Aorta (tissue), 5 donors: ENCODE measurements at places on chromosomes 7 and 10. TPM values are rescaled to one million over a fixed set of nuclear protein-coding genes. Genes with fewer than 3 reads are reported as not detected.

WDR11 gene
- 72.4 TPM for total RNA-seq

DNAH11 gene
- 3.3 TPM for total RNA-seq

GPR26 gene
- total RNA-seq, result not detected

SPDYE1 gene
- total RNA-seq, result not detected

WDR86 gene
- total RNA-seq, result 4.4 TPM

GTPBP10 gene
- total RNA-seq, result 18.2 TPM

CAMK1D gene
- total RNA-seq, result 19.0 TPM

LRIT1 gene
- total RNA-seq, result not detected

UNC5B gene
- 13.0 TPM for total RNA-seq

DNA sequence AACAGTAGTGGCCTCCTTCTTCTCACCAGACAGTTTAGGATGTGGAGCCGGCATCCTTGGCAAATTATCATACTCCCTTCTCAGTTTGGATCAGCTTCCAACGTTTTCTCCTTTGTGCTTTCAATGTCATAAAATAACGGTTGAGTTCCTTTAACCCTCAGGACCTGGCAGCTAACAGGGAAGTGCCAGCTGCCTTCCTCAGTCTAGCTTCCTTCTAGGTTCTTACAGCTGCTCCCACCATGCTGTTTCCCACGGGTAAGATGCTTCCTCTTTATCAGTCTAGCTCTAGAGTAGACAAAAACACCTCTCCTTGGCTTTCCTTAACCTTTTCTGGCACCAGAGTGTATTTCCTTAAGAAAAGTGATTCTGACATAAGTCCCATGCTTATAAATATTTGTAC is 33.2 kb downstream of the BLVRA start:
- DNase-seq, result no peak

DNA sequence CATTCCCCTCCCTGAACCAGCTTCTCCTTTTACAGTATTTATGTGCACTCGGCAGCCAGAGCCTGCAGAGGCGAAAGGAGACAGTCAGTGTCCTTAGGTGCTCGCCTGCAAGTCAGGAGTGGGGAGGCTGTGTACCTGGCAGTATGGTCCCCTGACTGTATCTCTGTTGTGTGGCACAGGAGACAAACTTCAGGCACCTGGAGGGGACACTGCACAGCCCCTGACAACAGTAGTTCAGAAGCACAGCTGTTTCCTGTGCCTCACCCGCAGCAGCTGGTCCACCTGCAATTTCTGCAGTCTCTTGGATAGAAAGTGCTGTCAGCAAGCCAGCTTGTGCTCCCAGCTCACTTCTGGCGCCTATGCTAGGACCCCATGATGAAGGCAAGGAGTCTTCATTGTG is 73.4 kb upstream of the LAMB4 start:
- DNase-seq, result no peak

GRCh38 chr10:43415544-43415943 is 6.6 kb upstream of the HNRNPF start:
- DNase-seq, result no peak

DNA sequence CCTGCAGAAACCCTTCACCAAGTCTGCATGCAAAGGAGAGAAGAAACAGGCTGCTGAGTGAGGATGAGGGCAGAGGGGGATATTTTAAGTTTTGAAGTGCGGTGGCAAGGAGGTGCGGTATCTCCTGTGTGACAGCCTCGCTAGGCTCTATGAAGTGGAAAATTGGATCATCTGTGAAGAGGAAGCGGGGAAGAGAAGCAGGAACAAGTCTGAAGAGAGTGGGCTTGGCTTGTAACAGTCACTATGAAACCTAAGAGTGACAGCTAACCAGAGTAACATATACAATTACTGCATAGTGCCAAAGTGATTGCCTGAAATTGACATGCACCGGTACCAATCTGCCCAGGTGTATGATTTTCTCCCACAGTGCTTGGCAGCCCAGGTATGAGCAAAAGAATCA is 287.5 kb upstream of the KLF14 start:
- DNase-seq, result no peak

DNA sequence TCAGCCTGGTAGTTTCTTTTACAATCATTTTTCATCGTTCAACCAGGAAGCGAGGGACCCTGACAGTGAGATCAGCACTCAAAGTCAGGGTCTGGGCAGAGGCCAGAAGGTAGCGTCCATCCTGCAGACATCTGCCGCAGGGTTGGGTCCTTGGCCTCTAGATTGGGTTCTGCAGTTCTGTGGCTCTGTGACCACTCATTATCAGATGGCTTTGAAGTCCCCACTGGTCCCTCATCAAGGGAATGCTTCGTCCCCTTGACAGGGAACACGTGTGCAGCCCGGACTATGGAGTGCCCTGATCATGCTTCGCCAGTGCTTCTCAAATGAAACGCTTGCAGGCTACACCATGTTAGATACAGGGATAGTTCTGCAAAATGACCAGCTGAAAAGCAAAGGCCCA is 64.1 kb downstream of the FRMPD2 start:
- DNase-seq, result no peak

DNA sequence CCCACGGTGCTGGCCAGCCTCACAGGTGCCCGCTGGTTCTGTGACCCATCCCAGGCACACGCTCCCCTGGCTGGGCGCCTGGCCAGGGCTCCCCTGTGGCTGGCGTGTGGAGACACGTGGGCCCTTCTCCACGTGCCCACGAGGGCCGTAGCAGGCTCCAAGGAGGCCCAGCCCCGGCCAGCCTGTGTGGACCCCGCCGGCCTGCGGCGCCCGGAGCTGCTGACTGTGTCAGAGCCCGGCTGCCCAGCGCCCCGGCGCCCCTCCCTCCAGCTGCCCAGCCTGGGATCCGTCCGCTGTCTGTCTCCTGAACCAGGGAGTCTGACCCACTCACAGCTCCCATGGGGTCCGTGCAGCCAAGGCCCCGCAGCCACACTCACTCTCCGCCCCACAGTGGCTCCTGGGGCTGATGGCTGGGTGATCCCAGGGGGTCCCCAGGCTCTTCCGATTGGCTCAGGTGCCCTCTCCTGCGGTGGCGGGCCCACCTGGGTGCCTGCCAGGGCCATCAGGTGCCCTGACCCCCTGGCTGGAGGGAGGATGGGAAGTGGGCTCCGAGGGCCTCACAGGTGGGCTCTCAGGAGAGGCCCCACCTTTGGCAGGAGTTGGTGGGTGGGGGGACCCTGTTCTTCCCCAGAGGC is 9.6 kb downstream of the TMEM184A start:
- no peak for DNase-seq

DNA sequence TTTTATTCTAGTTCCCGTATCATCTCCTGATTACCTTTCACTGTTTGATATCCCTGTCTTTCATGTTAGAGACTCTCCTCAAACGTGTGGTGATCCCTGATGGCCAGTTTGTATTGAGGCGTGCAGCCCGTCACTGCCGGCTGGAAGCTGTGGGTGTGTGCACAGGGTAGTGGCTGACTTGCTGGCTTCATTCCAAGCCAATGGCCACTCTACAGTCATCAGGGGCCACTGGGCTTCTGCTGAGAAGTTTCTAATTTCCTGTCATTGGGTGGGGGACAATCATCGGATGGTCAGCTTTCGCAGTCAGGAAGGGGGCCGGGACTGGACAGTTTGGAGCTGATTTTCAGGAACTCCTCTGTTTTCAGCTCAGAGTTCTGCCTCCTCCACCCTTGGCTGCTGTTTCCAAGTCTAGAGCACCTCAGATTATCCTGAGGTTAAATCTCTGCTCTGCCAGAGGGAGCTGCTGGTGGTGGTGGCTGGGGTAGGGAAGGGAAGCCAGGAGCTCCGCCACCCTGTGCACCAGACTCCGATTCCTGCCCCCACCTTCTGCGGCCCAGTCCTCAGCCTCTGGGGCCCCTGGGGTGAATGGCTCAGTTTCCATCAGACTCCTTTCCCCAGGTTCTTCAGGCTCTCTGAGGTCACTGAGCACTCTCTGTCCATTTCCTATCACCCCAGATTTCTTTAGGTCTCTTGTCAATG is 34.9 kb downstream of the BAIAP2L1 start:
- no peak for DNase-seq

GRCh38 chr7:104985259-104985617 is 28.8 kb upstream of the KMT2E start:
- no peak for DNase-seq

DNA sequence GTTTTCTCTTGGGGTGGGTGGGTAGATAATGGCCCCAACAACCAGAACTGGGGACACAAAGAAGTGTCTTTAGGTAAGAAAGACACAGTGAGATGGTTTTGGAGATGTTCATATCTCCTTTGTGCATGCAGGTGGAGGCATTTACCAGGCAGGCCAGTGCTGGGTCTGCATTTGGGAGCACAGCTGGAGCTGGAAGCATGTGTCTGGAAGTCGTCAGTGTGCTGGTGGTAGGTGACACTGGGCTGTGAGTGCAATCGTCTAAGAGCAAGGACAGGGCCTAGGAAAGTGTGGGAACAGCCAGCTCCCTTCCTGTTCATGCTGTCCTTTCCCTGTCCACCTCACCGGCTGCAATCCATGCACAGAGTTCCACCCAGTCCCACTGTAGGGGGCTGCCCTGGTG is 88.3 kb upstream of the ZNF32 start:
- no peak for DNase-seq

DNA sequence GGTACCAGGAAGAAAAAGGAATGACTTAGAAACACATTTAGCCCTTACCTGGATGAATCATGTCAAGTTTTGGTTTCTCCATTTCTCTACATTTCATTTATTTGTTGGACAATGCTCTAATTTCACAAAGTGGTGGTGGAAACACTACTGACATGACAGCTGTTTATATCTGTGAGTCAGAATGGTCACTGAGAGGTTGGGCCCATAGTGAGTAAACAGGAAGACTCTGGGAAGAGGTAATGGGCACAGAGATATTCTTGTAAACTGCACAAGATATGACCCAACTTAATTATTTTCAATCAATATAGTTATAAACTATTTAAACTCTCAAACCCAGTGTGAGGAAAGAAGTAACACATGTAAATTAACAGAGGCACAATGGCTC is 176.3 kb upstream of the MEOX2 start:
- no peak for DNase-seq

GRCh38 chr7:102304668-102305067 is 18.0 kb downstream of the SH2B2 start:
- DNase-seq, result no peak

DNA sequence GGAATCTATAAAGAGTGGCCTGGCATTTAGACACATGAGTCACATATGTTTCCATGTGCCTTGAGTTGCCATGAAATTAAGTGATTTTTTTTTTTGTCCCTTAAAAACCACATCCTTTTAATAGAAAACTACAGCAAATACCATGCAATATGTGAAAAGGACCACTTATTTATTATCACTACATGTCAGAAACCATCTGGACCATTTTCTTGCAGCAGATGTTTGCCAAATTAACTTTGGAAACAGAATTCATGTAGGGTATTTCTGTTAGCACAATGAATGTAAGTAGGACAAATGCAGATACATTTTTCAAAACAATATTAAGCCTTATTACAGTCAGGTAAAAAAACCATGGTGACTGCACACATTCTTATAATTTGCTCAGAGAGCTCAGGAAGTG is 230.6 kb downstream of the REEP3 start:
- DNase-seq, result no peak

GRCh38 chr7:21076574-21076973 is 289.9 kb upstream of the SP8 start:
- DNase-seq, result no peak

DNA sequence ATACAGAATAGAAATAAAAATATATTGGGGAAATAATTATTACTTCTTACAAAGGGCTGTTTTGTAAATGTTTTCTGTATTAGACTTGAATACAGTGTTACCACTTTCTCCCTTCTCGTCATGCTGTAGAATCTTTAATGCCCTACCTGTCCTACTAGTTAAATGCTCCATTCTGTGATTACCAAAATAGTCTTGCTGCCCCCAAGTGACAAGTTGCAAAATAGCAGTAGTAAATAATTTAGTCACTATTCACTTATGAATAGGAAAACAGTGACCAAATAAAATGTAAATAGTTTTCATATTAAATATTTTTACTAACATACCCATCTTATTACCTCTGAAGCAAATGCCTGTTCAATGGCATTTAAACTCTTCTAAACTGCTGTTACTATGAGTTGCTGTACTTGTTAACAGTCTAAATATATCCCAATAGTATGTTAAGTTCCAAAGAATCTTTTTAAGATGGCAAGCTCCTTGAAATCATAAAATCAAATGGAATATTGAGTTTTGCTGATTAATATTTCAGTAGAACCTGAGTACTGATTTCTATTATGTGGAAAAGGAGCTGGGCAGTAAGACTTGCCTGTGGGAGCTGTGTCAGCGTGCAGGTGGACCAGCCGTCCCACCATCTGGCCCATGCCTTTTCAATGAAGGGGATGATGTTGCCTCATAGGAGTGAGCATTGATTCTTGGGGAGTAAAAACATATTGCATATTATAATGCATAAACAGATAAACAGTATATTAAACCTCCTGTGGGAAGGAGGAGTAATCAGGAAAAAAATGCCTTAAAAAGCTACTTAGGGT is 18.1 kb upstream of the OIT3 start:
- no peak for DNase-seq

DNA sequence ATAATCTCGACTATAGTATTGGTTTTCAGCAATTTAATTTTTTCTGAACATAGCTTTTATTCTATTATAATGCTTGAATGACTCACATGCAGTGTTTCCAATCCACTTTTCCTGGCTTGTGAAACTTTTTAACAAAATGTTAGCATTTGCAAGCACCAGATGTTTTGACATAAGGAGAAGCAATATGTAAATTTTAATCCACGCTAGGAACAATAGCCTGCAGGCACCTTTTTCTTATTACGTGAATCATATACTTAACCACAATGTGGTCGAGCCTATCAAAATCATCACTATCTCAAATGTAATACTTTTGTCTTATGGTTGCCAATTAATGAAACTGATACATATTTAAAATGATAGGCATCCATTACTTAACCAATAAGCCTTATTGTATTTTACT is 97.1 kb downstream of the TFEC start:
- no peak for DNase-seq

- no peak for DNase-seq
Measured at GRCh38 chr10:18254086-18254485, 113.9 kb downstream of the CACNB2 start.

DNA sequence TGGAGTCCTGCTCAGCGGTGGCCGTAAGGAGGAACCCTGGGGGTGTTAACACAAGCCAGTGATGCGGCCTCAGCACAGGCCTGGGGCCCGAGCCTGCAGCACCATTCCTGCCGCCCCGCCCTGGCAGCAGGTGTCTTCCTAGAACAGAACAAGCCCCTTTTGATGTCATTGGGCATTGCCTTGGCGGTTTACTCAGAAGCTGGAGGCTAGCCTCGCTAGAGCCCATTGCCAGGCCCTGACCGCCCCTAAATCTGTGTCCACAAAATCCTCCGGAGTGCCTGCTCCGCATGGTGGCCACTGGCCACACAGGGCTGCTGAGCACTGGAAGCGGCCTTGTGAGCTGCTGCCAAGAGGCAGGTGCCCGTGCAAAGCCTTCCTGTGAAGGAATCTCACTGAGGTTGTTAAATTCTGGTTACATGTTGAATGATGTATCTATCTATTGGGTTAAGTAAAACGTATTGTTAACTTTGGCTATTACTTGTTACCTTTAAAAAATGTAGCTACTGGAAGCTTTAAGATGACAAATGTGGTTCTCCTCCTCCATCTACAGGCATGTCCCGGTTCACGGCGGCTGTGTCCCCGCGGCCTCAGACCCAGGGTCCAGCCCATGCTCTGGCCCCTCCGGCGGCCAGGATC is 1.2 kb upstream of the INPP5A start:
- peak; percentile 77 for DNase-seq
